Kidney tubule cell (primary cell): ENCODE measurements at places on chromosomes 5 and 9.
A peak's percentile ranks its signal among the peaks of the same experiment; 100 is the strongest.

DNA sequence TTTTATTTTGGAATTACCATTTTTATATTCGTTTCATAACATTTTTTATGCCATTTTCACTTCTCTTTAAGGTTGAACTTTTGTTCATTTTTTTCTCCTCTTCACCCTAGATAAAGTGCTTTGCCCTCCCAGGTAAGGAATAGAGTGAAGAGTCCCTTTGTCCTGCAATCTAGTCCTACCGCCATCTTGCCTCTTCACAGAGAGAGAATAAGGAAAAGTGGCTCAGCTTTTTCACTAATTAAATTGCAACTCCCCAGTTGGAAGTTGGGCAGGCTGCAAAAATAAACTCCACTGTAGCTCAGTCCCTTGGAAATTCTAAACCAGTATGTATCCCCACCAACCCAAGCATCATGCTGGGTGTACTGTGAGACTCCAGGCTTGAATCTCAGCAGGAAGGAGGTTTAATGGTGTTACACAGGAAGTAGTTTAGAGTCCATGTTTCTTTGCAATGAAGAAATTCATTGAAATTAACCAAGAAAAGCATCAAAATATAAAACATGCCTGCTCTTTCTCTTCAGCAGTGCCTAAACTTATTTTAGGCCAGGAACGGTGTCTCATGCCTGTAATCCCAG lies 60.3 kb upstream of the PCSK1 start:
- no peak for DNase-seq

GRCh38 chr5:109506556-109506955 lies 96.8 kb upstream of the PJA2 start:
- no peak for DNase-seq

- peak; percentile 65 for DNase-seq
These were observed 138.5 kb upstream of the S1PR3 start for GRCh38 chr9:88852794-88853193.

DNA sequence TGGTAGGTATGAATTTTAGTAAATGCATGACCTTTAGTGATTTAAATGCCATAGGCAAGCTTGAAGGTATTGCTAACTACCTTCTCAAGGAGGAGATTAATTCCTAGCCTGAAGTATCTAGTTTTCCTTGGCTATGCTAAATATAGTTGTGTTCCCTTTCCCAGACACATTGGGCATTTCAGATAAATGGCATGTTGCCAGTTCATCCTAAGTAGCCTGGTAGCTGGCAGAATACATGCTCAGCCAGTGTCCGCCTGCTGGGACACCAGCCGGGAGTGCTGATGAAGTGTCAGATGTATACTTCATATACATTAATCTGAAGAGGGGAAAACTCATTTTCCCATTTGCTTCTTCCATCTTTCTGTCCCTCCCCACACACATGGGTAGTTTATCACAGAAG lies 196.9 kb downstream of the MAST4 start:
- DNase-seq, result no peak

GRCh38 chr5:172806897-172807672 lies 27.0 kb upstream of the ERGIC1 start:
- DNase-seq, result peak; percentile 93

GRCh38 chr9:13900449-13900848 lies 413.5 kb downstream of the NFIB start:
- DNase-seq, result no peak

- no peak for DNase-seq
These were observed 142.6 kb downstream of the MRPS30 start for GRCh38 chr5:44951371-44951770.

DNA sequence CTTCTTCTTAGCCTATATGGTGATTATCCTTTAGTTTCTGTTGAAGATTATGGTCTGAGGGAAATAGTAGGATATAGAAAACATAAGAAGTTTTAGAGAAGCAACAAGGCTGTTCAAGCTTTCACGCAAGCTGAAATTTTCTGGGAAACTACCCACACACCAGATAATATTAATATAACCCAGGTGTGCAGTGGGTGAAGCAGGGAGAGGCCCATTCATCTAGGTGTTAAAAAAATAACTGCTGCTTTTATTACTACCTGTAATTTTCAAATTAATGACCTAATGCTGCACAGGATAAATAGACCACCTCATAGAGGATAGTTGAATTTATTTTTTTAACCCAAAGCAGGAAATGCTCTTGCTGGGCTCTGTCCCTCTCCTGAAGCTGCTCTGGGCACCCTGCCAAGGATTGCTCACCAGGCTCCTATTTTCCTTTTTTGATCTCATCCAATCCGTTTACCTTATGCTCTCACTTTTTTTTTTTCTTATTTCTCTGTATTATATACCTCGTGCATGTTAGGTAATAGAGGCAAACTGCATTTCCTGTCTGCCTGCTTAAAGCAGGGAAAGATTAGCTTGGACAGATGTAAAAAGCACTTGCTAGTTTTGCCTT lies 124.3 kb upstream of the SLC12A2 start:
- DNase-seq, result peak; percentile 94

- DNase-seq, result peak; percentile 20
These were observed 1.7 kb downstream of the GRIN3A start for GRCh38 chr9:101736717-101737116.

DNA sequence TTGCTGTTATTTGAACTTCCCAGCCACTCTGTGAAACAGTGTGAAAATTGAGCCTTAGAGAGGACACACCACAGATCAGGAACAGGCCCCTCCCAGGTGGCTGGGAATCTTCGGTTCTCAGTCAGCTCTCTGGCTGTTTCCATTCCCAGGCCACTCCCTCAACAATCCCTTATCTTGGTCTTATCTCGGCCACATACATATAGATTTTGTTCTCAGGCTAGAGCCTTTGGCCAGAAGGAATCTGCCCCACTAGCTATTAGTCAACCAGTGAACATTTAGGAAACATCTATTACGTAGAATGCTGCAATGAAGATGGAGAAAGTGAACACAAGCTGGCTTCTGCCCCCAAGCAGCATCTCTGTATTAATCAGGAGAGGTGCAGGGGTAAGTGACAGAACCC lies 21.0 kb upstream of the WWC1 start:
- no peak for DNase-seq

DNA sequence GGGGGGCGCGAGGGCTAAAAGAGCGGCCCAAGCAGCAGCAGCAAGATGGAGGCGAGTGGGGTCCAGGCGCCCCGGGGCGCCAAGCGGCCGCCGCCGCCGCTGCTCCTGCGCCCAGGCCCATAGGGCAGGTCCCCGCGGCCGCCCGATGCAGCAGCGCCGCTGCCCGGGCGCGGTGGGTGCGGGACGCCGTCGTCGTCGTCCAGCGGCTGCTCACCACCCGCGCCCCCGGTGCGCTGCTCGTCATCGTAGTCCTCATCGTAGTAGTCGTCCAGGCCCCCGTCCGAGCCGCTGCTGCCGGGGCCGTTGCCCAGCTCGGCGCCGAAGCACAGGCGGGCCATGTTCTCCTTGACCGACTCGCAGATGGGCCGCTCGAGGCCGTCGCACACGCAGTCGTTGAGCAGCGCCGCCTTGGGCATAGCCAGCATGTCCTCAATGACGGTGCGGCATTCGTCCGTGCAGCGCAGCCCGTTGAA lies 1.5 kb downstream of the GAS1 start:
- no peak for DNase-seq

DNA sequence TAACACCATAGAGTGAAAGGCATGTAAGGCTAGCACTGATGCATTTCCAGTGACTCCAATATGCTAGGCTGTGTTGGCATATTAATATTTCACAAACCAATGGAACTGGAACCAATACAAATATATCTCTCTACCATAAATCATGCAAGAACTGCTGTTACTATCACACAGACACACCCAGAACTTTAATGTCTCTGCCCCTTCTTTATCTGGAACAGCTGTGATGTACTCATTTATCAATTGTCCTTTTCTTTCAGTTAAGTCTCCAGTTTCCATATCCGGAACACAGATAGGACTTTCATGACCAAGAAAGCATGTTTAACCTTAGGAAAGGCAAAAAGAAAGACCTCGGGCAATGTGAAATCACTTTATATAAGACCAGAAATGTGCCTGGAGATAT lies 70.3 kb downstream of the SPTLC1 start:
- DNase-seq, result no peak

GRCh38 chr9:89464300-89464901 lies 33.5 kb downstream of the SEMA4D start:
- DNase-seq, result peak; percentile 36

- peak; percentile 67 for DNase-seq
These were observed 530.2 kb upstream of the FAM174A start for GRCh38 chr5:100004969-100005368.

GRCh38 chr9:99377790-99378775 lies 156.0 kb downstream of the SEC61B start:
- no peak for DNase-seq

GRCh38 chr5:132089363-132089762 lies 15.8 kb downstream of the CSF2 start:
- no peak for DNase-seq

DNA sequence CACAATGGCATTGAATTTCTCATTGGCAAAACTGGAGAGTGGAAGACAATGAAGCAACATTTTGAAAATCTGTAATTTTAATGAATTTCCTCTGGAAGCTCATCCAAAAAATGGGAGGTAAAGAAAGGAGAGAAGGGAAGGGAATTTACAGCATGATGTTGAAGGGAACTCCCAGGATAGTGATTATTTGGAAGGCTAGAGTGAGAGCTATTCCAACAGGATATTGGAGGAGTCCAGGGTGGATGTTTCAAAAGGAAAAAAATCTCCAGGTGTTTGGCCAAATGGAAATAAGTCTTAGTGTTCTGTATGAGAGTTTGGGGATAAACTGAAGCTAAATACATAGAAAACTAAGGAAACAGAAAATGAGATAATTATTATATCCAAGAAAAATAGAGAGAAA lies 106.2 kb downstream of the IZUMO3 start:
- DNase-seq, result no peak

DNA sequence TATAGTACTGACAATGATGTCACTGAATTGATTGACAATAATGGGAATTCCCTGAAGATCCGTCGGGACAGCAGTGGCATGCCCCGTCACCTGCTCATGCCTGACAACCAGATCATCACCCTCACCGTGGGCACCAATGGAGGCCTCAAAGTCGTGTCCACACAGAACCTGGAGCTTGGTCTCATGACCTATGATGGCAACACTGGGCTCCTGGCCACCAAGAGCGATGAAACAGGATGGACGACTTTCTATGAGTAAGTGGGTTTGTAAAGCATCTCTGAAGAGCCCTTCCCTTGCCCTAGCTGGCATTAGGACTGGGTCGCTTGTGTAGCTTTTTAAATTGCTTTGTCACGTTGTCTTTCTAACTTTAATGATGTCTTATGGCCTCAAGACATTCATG lies 72.7 kb upstream of the WWC1 start:
- no peak for DNase-seq

- peak; percentile 33 for DNase-seq
These were observed 1.7 kb downstream of the SH3PXD2B start for GRCh38 chr5:172452398-172453205.

GRCh38 chr5:93601802-93602155 lies 18.8 kb downstream of the NR2F1 start:
- DNase-seq, result no peak

DNA sequence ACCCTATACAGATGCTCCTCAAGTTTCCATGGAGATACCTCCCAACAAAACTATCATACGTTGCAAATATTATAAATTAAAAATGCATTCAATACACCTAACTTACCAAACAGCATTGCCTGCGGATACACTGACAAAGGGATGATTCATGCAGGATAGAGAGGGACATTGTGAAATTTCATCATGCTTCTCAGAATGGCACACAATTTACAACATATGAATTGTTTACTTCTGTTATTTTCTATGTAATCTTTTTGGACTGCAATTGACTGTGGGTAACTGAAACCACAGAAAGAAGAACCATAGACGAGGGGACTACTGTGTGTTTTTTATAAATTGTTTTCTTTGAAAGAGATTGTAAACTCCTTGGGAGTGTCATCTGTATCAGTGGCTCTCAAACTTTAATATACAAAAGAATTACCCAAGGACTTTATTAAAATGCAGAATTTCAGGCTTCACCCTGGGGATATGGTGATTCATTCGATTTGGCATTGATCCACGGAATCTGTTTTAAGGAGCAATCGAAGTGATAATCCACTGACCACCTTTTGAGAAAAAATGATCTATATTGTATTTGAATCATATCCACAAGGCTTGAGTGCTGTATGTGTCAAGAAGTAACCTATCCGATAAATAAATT lies 146.4 kb downstream of the SGCD start:
- DNase-seq, result no peak

GRCh38 chr5:14145435-14146334 lies 2.5 kb downstream of the TRIO start:
- DNase-seq, result peak; percentile 29

- no peak for DNase-seq
These were observed 357.6 kb downstream of the RAB3C start for GRCh38 chr5:58940446-58940845.

GRCh38 chr9:137759649-137760321 lies 117.8 kb upstream of the CACNA1B start:
- no peak for DNase-seq

- DNase-seq, result no peak
These were observed 74.8 kb upstream of the PIK3R1 start for GRCh38 chr5:68140763-68141162.

DNA sequence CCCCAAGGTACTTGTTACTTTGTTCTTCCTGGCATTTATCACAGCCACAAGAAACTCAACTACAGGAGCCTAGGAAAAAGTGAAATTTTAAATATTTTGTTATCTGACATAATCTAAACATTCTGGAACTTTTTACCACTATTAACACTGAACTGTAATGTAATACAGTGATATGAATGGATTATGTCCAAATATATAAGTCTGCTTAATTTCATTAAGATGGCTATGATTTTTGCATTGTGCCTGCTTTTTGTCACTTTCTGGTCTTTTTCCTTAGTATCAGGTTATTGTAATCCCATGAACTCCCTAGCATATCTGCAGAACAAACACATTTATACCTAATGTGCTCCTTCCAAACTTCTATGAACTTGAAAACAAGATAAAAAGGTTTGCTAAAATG lies 35.8 kb downstream of the PJA2 start:
- no peak for DNase-seq

GRCh38 chr5:107199756-107200155 lies 471.0 kb downstream of the EFNA5 start:
- DNase-seq, result no peak

DNA sequence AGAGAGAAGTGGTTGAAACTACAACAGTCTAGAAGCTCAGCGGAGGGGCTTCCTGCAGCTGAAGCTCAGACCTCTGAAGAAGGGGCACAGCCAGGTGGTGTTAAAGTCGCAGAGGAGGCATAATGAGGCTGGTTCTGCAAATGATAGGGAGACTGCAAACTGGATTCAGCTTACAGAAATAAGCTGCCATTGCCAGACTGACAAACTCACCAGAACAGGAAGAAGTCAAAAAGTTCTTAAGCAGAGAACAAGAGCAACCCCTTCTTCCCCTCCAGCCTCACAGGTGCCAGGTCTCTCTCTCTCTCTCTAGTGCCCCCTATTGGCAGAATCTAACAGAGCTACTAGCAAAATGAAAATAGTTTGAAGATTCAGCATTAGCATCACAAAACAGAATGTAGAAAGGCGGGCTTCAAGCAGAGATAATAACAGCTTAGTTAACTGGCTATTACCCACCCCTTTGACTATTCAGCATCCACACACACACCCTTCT lies 76.7 kb downstream of the GRAMD2B start:
- DNase-seq, result peak; percentile 44
